Left renal cortex interstitium (tissue), 4 donors: ENCODE measurements at places on chromosomes 1 and 21. TPM values are rescaled to one million over a fixed set of nuclear protein-coding genes. Genes with fewer than 3 reads are reported as not detected.

PTPRC gene
- 6.5 TPM for polyA plus RNA-seq

ZNF678 gene
- 15.8 TPM for polyA plus RNA-seq

DNA sequence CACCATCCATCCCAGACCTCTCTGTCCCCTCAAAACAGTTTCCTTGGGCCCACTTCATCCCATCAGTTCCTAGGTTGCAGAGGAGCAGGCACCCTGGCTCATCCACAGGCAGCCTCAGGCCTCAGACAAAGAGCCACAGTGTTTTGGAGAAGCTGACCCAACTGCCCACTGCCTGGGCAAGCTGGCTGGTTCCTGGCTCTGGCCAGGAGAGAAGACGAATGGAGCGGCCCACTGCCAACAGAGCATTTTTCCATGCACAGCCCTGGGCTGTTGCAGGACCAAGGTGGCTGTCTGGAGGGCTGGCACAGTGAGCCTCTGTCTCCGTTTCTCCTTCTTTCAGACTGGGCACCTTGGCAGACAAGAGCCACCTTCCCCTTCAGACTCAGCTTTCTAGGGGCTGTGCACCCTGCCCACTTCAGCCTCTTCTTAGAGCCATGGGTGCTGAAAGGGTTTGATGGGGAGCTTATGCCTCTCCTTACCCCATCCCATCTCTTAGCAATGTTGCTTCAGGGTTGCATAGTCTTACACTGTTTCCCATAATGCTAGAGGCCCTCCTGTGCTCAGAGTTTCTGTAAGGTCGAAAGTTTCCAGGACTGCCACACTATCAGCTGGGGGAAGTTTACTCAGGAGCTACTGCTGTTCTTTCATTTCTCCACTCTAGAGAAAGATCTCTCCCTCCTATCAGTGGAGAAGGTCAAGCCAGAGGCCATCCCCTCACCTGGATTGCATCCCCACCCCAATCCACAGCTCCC, 973 bp downstream of the FMOD start:
- DNase-seq, result no peak

DNA sequence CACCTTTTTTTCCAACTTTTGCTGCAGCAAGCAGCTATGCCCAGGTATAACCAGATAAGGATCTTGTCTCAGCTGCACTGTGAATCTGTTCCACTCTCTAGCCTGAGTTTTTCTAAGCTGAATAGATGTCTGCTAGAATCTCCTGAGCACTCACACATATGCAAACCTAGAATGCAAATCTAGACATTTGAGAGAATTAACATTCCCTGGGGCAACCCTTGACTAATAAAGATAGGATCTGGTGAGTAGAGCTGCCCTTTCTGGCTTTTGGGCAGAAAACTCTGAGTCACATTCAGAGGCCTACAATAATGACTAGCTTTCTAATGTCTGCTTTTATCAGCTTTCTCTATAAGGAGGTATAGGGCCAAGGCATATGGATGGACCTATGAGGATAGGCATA, 61.4 kb upstream of the BARHL2 start:
- no peak for DNase-seq

GRCh38 chr1:156805766-156806511, 10.7 kb downstream of the SH2D2A start:
- DNase-seq, result no peak
